ENCODE measurements at places on chromosomes 7 and 10. TPM values are rescaled to one million over a fixed set of nuclear protein-coding genes. Genes with fewer than 3 reads are reported as not detected.

PDE1C gene
- total RNA-seq = 4.5 TPM

OR6V1 gene
- total RNA-seq = not detected

LMOD2 gene
- 86.1 TPM for total RNA-seq

SPRN gene
- total RNA-seq = 0.53 TPM

DENND2A gene
- 23.9 TPM for total RNA-seq

KMT2E gene
- 55.5 TPM for total RNA-seq

MYH16 gene
- total RNA-seq = not detected

PAPSS2 gene
- total RNA-seq = 10.9 TPM

KCNIP2 gene
- 2.0 TPM for total RNA-seq

GSTO1 gene
- 48.4 TPM for total RNA-seq

STOX1 gene
- 2.7 TPM for total RNA-seq

HOXA5 gene
- total RNA-seq = 9.4 TPM

ZNF722 gene
- not detected for total RNA-seq

HYAL4 gene
- 0.09 TPM for total RNA-seq

CAMK2B gene
- total RNA-seq = 5.9 TPM

PRPS1L1 gene
- not detected for total RNA-seq

SEMA3D gene
- 19.8 TPM for total RNA-seq

CPN1 gene
- total RNA-seq = 0.09 TPM

ANTXRL gene
- not detected for total RNA-seq

ACHE gene
- 21.5 TPM for total RNA-seq

OR2A25 gene
- total RNA-seq = not detected

WNT8B gene
- not detected for total RNA-seq

FXYD4 gene
- total RNA-seq = 0.44 TPM

PLEKHS1 gene
- 0.04 TPM for total RNA-seq

OPN1SW gene
- not detected for total RNA-seq

CFTR gene
- 0.04 TPM for total RNA-seq

TMEM176B gene
- 7.7 TPM for total RNA-seq

ELN gene
- total RNA-seq = 142 TPM

PWWP2B gene
- 15.1 TPM for total RNA-seq

DDC gene
- 0.09 TPM for total RNA-seq

PAPOLB gene
- total RNA-seq = 0.22 TPM

CHN2 gene
- total RNA-seq = 10.2 TPM

GPR15LG gene
- not detected for total RNA-seq

ASB10 gene
- total RNA-seq = 3.1 TPM

NOS3 gene
- total RNA-seq = 4.9 TPM

CHRM2 gene
- total RNA-seq = 0.18 TPM

PRSS37 gene
- not detected for total RNA-seq

FAM237B gene
- not detected for total RNA-seq
